ENCODE measurements at places on chromosomes 12 and 14.
A peak's percentile ranks its signal among the peaks of the same experiment; 100 is the strongest.

GRCh38 chr12:110920324-110920910, at the start of gene MYL2:
Gene MYL2, minus strand, starts transcription at chr12:110920579. Its CDS starts 50 bp downstream, at chr12:110920529.
- no peak for DNase-seq

DNA sequence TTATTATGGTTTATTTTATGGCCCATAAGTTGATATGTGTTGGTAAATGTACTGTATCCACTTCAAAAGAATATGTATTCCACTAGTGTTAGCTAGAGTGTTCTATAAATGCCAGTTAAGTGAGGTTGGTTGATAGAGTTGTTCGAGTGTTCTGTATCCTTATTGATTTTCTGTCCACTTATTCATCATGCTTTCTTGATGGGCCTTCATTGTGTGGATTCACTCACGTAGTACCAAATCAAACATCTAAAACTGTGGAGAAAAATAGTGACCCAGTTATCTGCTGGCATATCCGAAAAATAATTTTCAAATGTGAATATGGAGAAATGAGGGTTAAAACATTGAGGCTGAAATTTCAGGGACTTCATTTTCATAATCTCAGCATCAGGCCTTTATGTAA, 230.4 kb downstream of the TRHDE start:
- no peak for DNase-seq

GRCh38 chr12:54074308-54074707, 20.7 kb downstream of the HOXC4 start:
- DNase-seq: no peak

- no peak for DNase-seq
These were observed 264.0 kb downstream of the FUT8 start for GRCh38 chr14:65676361-65677014.

- no peak for DNase-seq
These were observed 98.8 kb downstream of the DAD1 start for GRCh38 chr14:22489957-22490950.

GRCh38 chr14:101857226-101857625, 95.7 kb downstream of the PPP2R5C start:
- no peak for DNase-seq

- no peak for DNase-seq
These were observed 13.2 kb downstream of the FMNL3 start for GRCh38 chr12:49693931-49694444.

GRCh38 chr14:91568626-91569025, 58.5 kb upstream of the PPP4R3A start:
- DNase-seq: no peak

GRCh38 chr14:54188064-54188666, 208.6 kb upstream of the CDKN3 start:
- DNase-seq: no peak

GRCh38 chr12:49706351-49707127, 666 bp downstream of the FMNL3 start:
- no peak for DNase-seq

- DNase-seq: no peak
These were observed 39.0 kb downstream of the SLC38A4 start for GRCh38 chr12:46786774-46787173.

GRCh38 chr12:27179400-27180214, 64.5 kb upstream of the STK38L start:
- no peak for DNase-seq

DNA sequence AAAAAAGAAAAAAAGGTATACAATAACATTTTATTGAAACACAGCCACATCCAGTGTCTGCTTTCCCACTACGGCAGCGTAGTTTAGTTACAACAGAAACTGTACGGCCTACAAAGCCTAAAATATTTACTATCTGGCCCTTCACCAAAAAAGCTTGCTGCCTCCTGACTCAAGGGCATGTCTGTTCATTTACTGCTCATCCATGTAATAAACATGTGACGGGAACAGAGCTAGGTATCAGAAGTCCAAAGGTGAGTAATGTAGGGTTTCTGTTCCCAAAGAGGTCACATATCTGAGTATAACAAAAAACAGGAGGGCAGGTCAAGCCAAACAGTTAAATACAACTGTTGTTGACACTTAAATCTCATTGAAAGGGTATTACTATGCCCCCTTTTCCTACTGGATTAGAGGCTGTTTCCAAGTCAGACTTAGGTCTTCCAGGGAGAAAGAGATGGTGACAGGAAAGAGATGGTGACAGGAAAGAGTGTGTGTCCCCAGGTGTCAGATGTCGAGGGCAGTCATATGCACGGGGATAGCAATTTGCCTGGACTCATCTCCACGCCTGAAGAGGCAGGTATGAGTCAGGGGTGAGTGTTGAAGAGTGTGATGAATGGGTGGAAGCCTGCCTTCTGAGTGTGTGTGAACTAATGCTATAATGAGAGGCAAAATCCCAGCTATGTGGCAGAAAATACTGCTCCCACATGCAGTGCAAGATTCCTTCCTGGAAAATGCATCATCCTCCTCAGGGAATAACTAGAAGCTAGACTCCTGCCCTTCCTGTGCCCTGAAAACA, 77.7 kb downstream of the MAP3K9 start:
- no peak for DNase-seq

- no peak for DNase-seq
These were observed 48.9 kb upstream of the PPP1CC start for GRCh38 chr12:110791589-110791988.

GRCh38 chr12:117284140-117284539, 77.3 kb downstream of the NOS1 start:
- DNase-seq: no peak

DNA sequence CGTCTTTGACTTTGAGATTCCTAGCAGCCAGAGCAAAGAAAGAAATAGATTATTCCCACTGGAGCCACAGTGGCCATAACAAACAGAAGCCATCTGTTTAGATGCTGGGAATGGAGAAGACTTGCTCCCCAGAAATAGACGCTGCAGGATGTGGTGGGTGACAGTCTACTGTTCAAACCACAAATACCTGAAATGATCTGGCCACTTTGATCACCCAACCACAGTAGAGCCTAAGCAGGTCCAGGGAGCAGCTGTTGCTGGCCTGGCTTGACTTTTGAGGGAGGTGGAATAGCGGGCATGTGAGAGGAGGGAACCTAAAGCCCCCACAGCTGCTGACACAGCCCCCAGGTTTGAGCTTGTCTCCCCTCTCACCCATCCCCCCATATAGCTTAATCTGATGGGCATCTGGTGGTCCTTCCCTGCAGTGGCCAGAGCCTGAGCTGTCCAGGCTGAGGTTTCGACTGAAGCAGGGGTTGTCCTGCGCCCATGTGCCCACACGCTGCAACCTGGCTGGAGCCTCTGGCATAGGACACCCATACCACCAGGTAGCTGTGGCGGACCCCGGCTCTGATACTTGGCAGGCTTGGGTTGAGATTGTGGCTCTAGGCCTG, 38.7 kb downstream of the SH2B3 start:
- no peak for DNase-seq

- no peak for DNase-seq
These were observed 49.5 kb upstream of the ATXN7L3B start for GRCh38 chr12:74488134-74488533.

GRCh38 chr12:25723336-25723735, 170.3 kb upstream of the LMNTD1 start:
- no peak for DNase-seq

GRCh38 chr12:68158432-68158831, 1.1 kb downstream of the IFNG start:
- DNase-seq: peak; percentile 8

DNA sequence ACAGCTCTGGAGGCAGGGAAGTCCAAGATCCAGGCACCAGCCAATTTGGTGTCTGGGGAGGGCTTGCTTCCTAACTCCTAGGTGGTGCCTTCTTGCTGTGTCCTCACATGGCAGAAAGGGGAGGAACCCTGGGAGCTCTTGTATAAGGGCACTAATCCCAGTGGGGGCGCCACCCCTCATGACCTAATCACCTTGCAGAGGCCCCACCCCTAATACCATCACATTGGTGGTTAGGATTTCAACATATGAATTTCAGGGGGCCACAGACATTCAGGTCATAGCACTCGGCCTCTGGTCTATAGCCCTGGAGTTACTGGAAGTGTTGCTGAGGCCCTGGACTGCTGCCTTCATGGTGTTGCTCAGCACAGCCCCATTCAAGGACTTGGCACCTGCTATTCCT, 14.6 kb downstream of the PSMD9 start:
- DNase-seq: no peak

DNA sequence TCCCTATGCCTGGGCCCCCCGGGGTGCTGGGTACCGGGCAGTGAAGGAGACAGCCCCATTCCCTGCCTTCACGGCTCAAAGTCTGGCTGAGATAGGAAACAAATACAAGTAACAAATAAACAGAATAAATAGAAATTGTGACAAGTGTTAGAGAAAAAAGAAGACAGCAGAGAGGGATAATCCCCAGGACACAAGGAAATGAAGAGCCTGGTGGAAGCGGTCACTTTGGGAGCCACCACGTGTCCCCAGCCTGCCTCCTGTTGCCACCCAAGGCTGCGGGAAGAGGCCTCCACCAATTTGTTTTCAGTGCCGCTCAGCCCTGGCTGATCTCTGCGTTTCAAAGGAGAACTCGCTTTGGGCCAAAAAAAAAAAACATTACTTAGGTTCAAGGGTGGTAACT, 31.2 kb downstream of the RBM19 start:
- no peak for DNase-seq

DNA sequence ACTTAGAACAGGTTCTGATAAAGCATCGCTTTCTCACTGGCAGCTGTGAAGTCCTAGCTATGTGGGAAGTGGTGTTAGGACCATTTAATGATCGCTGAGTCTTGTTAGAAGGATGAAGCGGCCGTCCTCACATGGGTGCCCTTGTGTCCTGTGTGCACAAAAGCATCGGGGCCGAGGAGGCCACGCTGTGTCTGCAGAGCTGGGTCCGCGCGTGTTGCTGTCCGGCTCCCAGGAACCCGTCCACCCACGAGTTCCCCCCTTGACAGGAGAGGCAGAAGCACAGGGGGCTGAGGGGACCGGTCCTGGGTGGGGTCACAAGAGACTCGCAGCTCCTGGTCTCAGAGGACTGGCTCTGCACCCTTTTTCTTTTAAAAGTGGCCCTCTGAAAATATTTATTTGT, 90.4 kb downstream of the ADGRD1 start:
- DNase-seq: no peak

All from NCI-H1105 (cell line).